ENCODE measurements at places on chromosomes 1 and 21. TPM values are rescaled to one million over a fixed set of nuclear protein-coding genes. Genes with fewer than 3 reads are reported as not detected.

The S100A3 gene
- total RNA-seq = 5.2 TPM

The MEX3A gene
- total RNA-seq = 7.1 TPM

The ST6GALNAC5 gene
- 0.80 TPM for total RNA-seq

The KCNE1 gene
- not detected for total RNA-seq

GRCh38 chr1:164794356-164794755 is 235.4 kb downstream of the PBX1 start:
- DNase-seq = peak; percentile 98

GRCh38 chr1:47507144-47507543 is 69.3 kb downstream of the FOXD2 start:
- DNase-seq = no peak

- no peak for DNase-seq
Observed at GRCh38 chr1:53799141-53799540, 39.0 kb downstream of the NDC1 start.

DNA sequence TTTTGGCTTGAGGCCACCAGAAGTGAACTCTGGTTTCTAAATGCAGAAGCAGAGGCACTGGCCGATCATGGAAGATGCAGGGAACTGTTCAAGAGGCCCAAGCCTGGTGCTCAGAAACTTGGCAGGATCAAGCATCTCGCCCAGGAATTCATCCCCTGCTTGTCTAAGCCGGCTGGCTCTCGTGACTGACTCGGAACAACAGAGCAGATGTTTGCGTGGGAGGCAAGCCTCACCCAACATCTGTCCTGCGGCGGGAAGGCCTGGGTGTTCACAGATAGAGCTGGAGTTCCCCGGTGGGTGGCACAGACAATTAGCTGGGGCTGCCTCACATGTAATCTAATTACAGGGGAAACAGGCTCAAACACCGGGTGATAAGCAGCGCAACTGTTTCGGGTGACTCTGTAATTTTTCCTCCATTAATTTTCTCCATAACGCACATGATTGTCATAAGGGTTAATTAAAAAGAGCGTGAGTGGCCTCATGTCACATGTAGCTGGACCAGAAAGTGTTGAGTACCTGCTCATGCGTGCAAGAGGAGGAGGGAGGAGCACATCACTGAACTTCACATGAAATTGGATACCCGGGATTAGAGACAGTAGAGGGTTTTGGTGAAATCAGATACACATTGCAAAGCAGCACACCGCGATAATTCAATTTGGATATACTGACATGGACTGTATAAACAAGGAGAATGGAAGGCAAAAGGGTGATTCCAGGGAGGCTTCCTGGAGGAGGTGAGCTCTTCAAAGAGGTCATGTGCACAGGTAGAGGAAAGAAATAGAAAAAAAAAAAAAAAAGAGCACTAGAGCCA is 180.0 kb downstream of the ETS2 start:
- DNase-seq = peak; percentile 54

DNA sequence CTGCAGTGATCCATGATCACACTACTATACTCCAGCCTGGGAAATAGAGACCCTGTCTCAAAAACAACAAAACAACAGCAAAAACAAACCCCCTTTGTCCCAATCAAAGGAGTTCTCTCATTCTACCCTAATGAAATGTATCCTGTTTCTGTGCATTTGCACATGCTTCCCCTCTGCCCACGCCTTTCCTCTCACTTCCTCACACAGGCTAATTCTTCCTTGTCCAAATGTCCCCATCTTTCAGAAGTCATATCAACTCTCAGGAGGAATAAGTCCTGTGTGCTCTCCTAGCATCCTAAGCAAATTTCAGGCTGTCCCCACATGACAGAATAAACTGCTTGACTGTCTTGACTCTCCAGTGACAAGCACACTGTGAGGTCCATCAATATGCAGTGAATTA is 8.1 kb upstream of the ATP1B1 start:
- DNase-seq = no peak

DNA sequence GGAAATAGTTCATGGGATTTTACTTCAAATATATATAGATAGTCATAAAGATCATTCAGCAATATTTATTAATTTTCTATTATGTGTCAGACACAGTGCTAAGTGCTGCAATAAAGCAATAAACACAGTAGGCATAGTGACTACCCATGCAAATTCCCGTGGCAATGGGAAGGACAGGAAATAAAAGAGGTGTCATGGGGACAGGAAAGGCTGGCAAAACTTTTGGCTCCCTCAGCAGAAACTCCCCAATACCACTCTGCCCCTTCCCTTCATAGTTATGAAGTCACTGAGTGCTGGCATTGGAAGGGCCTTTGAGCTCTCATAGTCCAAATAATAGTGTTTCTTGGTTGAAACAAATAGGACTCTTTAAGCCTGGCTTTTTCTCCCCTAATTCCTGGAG is 104.4 kb upstream of the DPT start:
- DNase-seq = no peak

DNA sequence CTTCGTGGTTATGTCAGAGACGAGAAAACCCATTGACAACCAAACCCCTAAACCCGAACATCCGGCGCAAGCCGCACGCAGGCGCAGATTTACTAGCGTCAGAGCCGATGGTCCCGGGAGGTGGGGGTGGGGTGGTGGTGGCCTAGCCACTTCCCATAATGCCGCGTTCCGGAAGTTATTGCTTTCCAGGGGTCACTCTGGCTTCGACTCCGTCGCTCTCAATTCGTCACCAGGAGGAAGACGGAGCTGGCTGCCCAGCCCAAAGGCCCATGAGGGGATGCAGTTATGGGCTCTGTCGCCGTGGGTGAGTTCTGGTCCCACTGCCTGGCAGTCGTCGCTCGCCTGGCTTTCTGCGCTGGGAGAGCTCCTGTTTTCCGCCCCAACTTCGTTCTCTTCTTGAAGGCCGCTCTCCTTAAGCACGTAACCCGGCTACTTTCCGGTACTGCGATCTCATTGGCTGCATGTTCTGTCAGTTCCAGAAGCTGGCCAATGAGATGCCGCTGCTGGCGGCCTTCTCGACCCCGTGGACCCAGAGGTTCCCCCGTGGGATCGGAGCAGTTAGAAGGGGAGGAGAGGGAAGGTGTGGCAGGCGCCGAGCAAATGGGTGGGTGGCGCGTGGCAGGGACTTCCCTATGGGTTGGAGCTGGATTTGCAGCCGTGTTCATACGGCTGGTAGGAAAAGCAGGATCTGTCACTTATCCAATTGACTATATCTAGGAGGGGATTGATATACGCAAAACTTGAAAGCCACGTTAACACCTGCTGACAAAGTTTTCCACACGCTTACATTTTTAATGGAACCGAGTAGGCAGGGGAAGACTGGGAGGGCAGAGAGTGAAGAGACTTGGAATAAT is at the start of gene USP16:
Gene USP16, plus strand, starts transcription at position 195 of the 854 bp plus-strand sequence. CDS start 3,246 bp downstream, outside the sequence.
- peak; percentile 98 for DNase-seq

DNA sequence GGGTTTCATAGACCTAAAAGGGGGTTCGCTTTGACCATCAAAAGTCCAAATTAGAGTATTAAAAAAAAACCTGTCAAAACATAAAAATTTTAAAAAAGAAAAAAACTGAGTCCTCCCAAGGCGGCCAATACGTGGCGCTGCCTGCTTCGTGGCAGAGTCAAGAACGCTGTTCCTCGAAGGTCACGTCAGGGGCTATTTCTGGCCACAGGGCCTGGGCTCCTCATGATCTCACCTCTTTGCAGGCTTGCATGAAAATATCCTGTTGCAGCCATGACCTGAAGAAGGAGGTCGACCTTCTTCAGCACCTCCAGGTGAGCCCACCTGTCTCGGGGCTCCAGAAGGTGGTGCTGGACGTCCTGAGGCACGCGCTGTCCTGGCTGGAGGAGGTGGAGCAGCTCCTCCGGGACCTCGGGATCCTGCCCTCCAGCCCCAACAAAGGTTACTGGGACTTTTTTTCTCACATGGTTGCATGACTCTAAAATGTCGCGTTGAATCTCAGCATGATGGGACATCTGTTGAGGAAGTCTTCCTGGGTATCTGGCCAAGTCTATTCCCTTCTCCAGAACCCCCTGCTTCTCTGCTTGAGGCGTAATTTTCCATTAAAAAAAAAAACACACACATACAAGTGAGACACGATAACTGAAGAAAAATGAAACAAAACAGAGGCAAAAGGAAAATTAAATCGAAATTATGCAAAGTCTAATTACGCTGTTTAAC is 80.4 kb upstream of the EFHD2 start:
- no peak for DNase-seq

DNA sequence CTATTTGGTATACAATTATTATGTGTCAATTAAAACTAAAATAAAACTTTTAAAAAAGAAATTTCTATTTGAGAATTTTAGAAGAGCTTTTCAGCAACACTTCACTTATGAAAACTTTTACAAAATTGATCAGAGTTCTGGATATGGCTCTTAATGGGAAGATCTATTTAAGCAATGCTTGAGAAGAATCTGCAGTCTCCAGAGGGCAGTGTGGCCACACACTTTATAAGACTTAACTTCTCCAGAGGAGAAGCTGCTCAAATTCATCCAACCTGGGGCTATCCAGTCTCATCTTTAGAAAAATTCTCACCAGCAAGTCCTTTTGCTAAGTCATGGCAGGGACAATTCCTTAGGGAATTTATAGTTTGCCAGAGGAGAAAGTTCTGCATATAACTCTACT is 25.2 kb upstream of the AGO1 start:
- peak; percentile 31 for DNase-seq

DNA sequence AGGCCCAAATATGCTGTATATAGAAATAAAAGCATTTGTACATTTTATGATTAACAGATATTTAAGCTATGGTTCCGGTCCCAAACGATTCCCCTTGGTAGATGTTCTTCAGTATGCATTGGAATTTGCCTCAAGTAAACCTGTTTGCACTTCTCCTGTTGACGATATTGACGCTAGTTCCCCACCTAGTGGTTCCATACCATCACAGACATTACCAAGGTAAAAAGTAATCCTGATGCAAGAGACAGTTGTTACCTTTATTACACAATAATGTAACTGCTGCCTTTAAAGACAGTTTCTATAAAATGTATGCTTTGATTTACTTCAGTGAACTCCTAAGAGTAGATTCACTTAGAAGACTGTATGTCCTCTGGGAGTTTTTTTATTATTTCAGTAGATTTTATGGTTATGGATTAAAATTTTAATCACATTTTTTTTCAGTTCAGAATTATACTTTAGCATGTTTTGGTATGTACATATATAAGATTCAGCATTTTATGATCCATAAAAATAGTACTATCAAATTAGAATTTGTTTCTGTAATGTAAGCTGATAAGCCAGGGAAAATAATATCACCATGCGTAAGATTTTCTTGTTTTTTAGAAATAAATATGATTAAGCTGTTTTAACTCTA is 96.5 kb downstream of the USP25 start:
- DNase-seq = peak; percentile 76

DNA sequence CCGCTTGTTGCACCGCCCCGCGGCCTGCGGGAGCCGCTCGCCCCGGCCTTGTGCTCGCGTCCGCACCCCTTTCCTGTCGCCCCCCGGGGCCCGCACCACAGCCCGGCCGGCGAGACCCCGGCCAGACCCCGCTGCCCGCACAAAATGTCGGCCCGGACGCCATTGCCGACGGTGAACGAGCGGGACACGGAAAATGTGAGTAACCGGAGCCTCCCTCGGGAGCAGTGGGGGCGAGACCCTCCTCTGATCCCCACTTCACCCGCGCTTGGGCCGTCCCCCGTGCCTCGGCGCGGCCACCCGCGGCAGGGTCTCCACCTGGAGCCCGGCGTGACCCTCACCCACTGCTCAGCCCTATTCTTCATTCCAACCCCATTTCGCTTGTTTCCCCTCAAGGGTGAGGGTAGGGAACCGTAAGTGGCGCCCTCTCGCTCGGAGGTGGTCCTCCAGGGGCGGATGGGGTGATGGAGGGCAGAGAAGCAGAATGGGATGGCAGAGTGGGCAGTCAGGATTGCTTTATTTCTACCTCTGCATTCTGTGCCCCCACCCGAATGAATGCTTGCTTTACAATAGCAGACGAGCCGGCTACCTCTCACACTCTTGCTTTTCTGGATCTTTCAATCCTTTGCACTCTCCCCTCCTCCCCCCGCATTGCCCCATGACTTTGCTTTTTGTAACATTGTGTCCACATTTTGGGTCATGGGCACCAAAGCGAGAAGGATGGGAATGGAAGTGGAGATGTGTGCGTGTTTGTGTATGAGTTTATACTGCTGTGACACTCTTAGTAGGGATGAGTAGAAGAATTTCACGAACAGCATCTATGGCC is 954 bp downstream of the MARK1 start:
- DNase-seq = no peak

- no peak for DNase-seq
Observed at GRCh38 chr1:165628147-165628822, 2.7 kb upstream of the MGST3 start.

- peak; percentile 2 for DNase-seq
Observed at GRCh38 chr1:53448241-53448841, 10.9 kb upstream of the DMRTB1 start.

GRCh38 chr1:50251702-50252101 is 143.0 kb downstream of the ELAVL4 start:
- DNase-seq = no peak

DNA sequence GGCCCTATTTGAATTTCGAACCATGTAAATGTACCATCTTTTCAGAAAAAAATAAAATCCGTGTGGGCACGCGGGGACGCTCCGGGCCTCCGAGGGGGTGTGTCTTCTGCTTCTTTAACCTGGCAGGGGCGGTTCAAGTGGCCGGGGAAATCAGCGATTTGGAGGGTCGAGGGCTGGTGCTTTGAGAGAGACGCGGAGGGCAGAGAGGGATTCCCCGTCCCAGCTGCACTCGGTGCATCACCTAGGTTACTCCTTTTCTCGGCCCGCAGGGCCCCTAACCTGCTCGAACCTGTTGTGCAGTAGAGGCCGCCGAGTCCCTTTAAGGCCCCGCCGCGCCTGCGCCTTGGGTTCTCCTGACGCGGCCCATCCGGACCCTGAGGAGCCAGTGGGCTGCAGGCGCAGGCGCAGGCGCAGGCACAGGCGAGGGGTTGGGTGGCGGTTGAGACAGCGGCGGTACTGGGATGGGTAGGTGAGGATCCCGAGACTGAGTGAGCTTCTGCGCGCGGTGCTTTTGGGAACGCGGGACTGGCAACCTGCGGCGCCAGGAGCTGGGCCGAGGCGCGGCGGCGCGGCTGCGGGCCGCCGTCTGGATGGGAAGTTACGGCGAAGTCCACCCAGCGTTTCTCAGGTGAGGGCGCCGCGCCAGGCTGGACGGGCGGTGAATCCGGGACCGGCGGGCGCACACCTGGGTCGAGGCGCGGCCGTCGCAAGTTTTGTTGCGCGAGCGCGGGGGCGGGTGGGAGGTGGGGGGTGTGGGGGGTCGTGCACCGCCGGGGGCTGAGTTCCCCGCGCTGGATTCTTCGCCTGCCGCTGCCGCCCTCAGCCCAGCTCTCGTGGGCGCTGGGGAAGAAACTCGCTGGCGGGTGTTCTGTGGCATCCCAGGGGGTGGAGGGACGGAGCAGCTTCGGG is at the start of gene NBPF3:
Gene NBPF3, plus strand, starts transcription at position 417 of the 909 bp plus-strand sequence. CDS start 4,950 bp downstream, outside the sequence.
- DNase-seq = peak; percentile 68

DNA sequence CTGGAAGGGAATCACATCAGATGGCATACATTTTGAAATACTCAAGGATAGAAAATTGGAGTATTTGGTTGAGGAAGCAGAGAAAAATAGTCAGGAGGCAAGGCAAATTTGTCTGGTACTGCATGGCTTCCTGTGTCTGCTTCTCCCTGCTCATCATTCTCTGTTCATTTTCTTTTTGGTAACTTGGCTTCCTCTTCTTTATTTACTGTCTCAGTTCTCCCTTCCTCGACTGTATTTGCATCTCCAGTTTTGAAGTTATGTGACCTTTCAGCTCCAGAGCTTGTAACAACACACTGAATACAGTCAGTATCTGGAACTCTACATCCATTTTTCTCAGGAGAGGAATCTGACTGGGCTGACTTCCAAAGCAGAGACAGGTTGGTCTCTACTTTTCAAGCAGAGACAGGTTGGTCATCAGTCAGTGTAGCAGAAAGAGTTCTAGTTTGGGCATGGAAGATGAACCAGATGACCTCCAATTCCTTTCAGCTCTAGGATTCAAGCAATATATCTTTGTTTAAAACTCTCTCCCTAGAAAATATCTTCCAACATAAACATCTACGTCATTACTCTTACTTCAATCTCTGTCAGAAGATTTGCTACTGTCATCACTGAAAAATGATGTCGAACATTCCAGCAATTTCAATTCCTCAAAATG is 571.2 kb downstream of the ADGRL2 start:
- no peak for DNase-seq
